ENCODE measurements at places on chromosomes 11 and 22. TPM values are rescaled to one million over a fixed set of nuclear protein-coding genes. Genes with fewer than 3 reads are reported as not detected.

IL18 gene
- not detected for total RNA-seq

DNA sequence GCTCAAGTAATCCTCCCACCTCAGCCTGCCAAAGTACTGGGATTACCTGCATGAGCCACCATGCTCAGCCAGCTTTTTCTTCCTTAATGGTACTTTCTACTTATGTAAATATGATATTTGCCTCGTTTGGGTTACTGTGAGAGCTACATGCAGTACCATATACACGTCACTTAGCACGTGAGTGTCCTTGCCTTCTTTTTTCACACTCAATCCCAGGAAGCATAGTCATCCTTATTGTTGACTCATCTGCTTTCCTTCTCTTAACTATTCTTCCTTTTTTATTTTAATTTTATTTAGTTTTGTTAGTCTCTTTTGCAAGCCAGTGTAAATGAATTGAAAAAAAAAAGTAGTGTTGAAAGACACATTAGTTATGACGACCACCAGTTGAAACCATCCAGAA, 205.9 kb downstream of the HIPK3 start:
- DNase-seq, result no peak

ARVCF gene
- total RNA-seq, result 1.2 TPM

DNA sequence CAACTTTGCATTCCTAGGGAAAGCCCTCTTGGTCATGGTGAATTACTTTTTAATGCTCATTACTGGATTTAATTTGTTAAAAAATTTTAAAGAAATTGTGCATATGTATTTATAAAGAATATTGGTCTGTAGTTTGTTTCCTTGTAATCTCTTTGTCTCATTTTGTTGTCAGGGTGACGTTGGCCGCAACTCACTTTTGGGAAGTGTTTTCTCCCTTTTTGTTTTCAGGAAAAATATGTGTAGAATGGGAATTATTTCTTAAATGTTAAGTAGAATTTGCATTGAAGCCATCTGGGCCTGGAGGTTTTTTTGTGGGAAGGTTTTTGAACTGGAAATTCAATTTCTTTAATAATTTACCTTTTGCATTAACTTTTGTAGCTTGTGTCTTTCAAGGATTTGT, 149.1 kb downstream of the UVRAG start:
- no peak for DNase-seq

DNA sequence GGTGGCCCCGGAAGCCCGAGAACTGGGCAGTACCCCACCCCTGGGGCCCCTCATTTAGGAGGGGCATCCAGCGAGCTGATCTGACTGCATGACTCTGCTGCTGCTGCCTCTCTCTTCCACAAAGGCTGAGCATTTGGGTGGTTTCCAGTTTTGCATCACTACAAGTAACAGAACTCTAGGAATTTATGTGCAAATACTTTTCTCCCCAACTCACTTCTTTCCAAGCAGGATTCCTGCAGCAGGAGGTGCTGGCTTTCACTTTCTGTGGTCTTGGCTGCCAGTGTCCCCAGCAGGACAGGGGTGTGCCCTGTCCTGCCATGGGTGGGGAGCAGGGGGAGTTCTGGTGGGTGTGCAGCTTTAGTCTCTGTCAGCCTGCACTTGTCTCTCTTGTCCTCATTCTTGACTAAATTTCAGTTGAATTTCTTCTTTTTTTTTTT, 21.2 kb downstream of the UPB1 start:
- no peak for DNase-seq

CCDC89 gene
- 0.52 TPM for total RNA-seq

NOX4 gene
- not detected for total RNA-seq

DNA sequence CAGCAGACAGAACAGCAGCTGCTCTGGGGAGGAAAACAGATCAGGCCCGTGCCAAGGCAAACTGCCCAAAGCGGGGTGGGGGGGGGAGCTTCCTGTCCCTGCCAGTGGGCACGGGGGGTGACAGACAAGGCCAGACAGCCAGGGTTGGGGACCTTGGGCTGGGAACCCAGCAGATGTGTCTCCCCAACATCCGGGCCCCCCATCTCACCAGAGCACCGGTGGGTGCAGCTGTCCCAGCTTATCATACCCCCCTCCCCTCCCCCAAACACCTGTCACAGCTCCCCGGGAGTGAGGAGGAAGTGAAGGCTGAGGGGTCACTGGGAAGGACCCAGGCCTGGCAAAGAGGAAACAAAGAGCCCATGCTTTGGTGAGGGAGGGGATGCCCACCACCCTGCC, 1.3 kb downstream of the PPP1R14B start:
- DNase-seq, result peak; percentile 33

DNA sequence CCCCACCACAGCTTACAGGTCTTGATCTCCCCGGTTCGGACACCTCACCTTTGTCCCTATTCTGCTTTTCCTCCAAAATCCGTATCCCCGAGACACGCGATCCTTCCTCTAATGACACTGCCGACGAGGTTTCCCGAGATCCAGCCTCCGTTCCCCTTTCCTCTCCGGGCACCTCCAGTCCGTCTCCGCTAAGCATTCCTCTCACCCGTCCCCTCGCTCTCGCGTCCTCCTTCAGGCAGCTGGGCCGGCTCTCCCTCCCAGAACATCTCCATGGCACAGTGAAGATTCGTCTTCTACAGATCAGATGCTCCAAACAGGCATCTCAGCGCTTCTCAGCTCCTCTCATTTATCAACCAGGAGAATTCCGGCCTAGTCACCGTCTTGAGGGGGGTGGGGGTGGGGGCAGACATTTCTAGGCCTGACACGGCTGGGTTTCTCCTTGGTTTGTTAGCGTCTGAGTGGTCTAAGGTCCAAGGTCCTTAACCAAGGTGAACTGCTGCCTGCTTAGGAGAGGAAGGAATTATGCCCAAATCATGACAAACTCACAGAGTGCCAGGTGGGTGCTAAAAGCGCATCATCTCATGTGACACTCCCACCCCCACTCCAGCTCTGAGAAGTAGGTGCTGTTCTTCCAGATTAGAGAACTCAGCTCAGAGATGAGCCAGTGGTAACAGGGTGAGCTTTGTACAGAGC, at the start of gene SPTBN2:
Gene SPTBN2 (minus strand): TSS at position 524 of the 693 bp plus-strand sequence. CDS start 7,976 bp downstream, outside the sequence.
- no peak for DNase-seq

DDTL gene
- total RNA-seq, result 3.3 TPM

GRCh38 chr11:96197801-96198701, 144.9 kb downstream of the MAML2 start:
- DNase-seq, result no peak

GRCh38 chr11:13315517-13316432, 38.2 kb downstream of the BMAL1 start:
- DNase-seq, result no peak

DNA sequence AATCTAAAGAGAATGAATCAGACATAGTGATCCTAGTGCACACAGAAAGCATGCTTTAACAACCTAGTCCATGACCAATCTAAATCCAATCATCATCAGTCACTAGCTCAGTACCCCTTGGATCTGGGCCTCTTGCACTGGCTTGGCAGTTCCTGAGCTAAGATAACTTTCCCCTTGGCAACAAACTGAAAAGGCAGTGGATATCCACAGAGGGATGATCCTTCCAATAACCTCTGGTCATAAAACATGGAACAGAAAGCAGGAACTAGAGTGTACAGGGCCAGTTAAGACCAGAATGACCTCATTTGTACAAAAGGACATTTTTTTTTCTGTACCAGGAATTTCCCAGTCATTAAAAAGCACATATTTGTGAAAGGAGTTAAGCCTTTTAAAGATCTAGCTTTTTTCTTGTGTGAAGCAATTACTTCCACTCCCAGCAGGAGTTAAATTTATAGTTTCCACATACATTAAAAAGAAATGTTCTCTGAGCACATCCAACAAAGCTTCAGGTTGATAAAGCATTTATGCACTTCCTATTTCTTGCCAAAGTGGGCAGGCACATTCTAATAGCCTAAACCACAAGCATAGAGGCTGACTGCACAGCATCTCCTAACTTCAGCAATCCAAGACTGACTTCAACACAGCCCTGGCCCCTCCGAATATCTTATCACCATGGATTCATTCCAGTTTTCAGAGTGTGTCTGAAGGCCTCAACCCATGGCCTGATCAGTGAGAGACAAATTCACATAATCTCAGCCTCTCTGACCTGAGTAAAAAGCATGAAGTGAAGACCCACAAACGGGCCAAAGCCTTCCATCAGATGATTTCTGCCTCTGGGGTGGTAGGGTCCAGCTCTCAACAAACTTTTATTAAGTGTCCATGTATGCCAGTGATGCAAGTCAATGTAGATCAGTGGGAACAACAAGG, 29.9 kb downstream of the GUCY1A2 start:
- no peak for DNase-seq

CDCA5 gene
- 105 TPM for total RNA-seq

- no peak for DNase-seq
Measured at GRCh38 chr11:8914661-8915018, 3.7 kb downstream of the AKIP1 start.

HMGXB4 gene
- total RNA-seq, result 35.5 TPM

DNA sequence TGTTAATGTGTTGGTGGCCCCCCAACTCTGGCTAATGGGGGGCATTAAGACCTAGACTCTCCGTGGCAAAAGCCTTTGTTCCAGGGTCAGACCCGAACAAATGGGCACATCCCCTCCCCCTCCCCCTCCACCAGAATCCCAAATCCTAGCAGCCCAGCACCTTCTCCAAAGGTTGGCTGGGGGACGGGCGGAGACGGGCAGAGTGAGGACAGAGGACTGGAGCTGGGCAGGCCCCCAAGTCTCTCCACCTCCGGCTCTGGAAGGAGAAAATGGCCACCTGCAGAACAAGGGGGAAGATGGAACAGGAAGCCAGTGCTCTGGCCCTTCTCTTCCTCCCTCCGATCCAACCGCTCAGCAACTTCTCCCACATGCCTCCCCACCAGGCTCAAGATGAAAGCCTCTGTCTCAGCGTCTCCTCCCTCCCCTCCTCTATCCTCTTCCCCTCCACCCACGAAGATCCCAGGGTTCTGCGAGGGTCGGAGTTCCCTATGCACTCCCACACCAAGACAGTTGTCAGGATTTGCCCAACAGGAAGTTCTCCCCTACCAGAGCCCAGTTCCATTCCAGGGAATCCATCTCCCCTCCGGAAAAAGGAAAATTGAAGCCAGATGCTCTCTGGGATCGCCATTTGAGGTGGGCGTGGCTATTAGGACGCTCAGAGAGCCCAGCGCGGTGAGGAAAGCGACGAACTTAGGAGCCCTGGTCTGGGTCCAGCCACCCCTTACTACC, 20.1 kb downstream of the ADA2 start:
- DNase-seq, result no peak

DNA sequence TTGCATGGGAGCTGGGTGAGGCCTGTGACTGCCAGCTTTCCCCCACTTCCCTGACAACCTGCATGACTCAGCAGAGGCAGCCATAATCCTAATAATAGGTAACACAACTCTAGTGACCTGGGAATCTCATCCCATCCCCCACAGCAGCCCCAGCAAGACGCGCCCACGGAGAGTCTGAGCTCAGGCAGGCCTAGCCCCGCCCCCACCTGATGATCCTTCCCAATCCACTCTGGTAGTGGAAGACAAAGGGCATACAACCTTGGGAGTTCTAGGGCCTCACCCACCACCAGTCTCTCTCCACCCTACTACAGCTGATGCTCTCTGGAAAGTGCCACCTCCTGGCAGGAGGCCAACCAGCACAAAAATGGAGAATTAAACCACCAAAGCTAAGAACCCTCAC, 60.3 kb downstream of the CWF19L2 start:
- no peak for DNase-seq

CD248 gene
- 2.5 TPM for total RNA-seq

- no peak for DNase-seq
Measured at GRCh38 chr11:57162179-57162898, 19.4 kb upstream of the LRRC55 start.

OR2AG1 gene
- total RNA-seq, result not detected

TPCN2 gene
- 18.0 TPM for total RNA-seq

GRCh38 chr11:134181707-134182106, 42.1 kb downstream of the NCAPD3 start:
- no peak for DNase-seq

DNA sequence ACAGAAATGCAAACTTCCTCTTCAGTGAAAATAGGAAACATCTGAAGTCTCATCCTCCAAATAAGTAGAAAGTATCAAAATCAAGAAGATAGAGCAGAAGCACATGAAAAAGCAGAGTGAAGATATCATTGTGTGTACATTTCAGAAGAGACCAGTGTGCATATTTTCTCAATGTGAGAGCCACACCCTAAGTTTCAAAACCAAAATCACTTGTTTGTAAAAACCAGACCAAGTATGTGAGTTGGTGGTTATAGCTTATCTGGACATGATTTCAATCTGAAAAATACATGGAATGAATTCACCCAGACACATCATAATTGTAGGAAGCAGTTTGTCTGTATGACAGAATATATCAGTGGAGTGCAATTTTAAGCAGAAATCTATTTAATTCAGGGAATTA, 536.0 kb downstream of the JRKL start:
- DNase-seq, result no peak

DNA sequence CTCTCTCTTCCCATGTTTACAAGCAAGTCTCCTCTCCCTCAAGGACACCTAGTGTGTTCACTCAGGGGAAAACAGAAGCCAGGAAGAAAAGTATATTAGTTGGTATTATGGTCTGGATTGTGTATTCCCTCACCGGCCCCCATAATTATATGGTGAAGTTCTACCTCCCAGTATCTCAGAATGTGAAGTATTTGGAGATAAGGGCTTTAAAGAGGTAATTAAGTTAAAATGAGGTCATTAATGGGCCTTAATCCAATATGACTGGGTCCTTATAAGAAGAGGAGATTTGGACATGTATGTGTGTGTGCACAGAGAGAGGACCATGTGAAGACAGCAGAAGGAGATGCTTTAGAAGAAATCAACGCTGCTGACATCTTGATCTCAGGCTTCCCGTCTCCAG, 26.5 kb upstream of the THY1 start:
- DNase-seq, result no peak

DNA sequence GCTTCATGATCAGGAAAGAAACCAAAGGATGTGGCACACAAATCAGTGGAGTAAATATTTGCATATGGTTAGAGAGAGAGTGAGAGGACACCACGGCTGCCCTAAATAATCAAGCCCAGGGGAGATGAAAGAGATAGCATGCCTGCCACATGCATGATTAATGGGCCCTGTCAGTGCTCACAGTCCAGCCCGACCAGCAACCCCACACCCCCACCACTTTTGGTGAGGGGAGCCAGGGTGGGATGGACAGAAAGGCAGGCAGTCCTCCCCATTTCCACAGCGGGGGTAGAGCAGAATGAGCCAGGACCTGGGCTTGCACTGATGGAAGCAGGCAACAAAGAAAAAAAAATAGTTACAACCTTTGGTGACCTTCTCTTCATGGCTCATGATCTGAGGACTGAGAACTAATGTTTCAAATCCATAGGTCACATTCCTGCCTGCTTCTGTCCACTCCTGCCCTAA, 545.0 kb downstream of the ETS1 start:
- no peak for DNase-seq

GRCh38 chr22:45190202-45190872, 26.6 kb downstream of the NUP50 start:
- no peak for DNase-seq

Data from activated CD4-positive, alpha-beta T cell treated with anti-CD3 and anti-CD28 coated beads, Interleukin-2, amount 10 ng/mL, durations not matched to agents 7 days and 5 days (primary cell).